Activated CD4-positive, alpha-beta T cell treated with anti-CD3 and anti-CD28 coated beads for 48 hours (primary cell): ENCODE measurements at places on chromosomes 2 and 18.

DNA sequence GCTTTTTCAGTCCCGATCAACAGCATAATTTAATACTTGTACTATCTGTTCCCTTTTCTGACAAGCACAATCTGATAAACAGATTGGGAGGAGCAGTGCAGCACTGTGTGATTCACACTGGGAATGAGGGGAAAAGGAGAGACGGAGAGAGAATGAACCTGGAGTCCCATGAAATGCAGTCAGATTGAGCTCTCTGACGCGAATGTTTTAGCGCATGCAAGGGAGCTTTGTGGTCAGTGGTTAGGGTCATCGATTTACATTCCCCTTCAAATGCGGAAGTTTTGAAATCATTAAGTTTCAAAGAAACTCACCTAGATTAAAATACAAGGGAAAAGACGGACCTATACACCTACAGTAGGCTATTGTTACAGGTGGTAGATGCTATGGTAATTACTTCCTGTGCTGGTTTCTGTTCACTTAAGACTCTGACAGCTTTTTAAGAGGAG, 99.6 kb downstream of the KCTD1 start:
- DNase-seq: no peak

- DNase-seq: no peak
Observed at GRCh38 chr2:102726128-102727087, 35.4 kb upstream of the TMEM182 start.

DNA sequence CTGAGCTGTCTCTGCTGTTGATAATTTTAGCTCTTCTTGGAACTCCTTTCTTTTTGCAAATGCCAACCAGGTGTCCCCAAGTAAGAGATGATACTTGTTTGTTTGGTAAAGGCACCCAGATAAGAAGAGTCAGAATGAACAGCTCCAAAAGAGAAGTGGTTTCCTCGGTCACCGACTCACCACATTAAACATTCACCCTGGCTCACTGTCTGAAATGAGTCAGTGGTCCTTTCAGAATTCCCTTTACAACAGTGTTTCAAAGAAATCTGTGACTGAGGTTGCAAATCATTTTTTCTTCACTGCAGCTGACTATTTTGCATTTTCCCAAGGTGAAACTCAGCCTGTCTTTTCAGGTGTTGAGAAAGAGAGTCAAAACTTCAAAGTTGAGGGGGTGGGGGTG, 16.2 kb upstream of the CXCR4 start:
- peak; percentile 70 for DNase-seq

DNA sequence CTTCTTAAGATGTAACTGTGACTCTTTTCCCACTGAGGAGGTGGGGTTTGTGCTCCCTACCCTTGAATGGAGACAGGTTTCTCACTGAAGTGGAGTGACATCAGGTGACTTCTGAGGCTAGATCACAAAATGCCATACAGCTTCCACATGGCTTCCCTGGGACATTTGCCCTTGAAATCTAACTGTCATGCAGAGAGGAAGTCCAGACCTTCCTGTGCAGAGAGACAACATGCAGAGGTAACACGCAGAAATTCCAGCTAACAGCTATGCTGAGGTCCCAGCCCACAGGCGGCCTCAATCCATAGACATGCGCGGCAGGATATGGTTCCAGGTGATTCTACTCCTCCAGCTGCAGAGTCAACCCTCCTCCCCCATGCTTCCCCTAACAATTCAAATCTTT, 119.0 kb downstream of the TRIB2 start:
- DNase-seq: no peak

DNA sequence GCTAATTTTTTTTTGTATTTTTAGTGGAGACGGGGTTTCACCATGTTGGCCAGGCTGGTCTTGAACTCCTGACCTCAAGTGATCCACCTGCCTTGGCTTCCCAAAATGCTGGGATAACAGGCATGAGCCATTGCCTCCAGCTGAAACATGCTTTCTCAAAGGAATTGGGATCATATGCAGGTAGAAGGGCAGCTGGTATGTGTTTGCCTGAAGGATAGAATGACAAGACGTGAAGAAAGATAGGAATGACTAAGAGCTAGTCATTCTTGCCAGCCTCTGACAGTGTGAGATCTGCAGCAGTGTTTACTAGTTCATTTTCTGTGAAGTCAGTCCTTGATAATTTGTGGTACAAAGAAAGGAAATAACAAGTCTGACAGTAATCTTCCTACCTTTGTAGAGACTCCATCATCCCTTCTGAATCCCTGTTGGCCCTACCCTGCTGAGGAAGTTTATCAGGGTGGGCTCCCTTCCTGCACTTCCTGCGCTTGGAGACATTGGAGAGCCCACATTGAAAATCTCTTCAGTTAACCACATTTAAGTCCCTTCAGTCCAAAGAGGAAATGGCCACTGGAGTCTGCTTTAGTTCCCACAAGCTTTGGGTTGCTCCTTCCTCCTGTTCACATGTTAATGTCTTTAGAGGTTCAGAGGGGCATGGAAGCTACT, 14.7 kb downstream of the CFLAR start:
- peak; percentile 41 for DNase-seq

DNA sequence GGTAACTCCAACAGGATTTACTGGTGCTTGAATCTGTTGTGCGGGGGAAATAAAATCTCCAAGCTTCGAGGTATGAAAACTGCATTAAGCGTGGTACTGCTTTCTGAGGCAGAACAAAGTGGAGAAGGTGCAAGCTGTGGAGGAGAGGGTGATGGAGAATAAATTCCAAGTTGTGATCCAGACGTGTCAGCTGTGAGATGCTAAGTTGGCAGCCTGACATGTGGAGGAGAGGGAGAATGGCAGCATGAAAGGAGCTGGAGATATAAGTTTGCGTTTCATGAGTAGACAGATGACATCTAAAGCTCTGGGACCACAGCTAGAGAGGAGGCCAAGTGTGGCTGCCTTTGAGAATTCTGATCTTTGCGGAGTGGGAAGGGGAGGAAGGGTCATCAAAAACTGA, 411.8 kb downstream of the FBXO15 start:
- DNase-seq: no peak

GRCh38 chr2:222025881-222026271, 272.9 kb downstream of the PAX3 start:
- no peak for DNase-seq

- no peak for DNase-seq
Observed at GRCh38 chr18:10681581-10682367, 155.9 kb downstream of the NAPG start.

DNA sequence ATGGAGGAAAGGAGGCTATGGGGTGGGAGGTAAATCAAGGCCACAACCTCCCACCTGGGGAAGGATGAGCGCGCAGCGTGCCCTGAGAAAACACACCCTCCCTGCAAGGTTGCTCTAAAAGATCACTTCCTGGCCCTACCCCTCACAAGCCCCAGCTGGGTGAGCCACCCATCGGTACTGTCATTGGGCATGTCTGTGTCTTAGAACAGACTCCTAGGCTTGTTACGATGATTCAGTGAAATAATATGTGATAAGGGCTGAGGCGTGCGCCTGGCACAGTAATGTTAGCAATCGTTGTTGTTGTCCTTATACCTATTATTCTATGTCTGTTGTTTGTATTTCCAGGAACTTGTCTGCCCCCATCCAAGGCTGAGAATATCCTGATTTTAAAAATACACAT, 175.1 kb downstream of the ZFP36L2 start:
- peak; percentile 42 for DNase-seq

- no peak for DNase-seq
Observed at GRCh38 chr2:1670636-1671035, 73.7 kb downstream of the PXDN start.

- DNase-seq: no peak
Observed at GRCh38 chr2:144619760-144620159, 99.8 kb upstream of the ZEB2 start.

GRCh38 chr2:119473621-119474370, 42.1 kb downstream of the TMEM37 start:
- DNase-seq: no peak

DNA sequence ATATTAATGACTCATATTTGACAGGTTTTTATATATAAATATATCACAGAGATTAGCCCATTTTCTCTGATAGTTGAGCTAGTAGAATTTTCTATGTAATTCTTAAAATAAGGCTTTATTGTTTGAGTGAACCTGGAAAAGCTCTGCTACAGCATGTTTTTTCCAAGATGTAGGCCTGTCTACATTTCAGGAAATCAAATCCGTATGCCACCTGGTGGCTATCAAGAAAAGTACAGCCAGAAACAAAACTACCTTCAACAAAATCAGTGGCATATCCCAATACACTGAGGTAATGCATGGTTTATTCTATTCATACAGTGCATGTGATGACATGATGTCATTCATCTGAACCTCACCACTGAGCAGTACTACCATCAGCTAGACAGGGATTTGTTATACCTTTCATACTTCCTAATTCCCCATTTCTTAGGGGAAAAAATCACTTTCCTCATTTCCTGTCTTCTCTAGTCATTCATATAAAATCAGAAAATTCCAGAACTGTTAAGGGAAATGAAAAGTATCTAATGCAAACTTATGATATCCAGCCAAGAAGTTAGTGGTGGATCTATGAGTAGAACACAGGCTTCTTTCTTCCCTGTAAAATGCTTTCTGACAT, 310.4 kb upstream of the SYT4 start:
- DNase-seq: no peak

DNA sequence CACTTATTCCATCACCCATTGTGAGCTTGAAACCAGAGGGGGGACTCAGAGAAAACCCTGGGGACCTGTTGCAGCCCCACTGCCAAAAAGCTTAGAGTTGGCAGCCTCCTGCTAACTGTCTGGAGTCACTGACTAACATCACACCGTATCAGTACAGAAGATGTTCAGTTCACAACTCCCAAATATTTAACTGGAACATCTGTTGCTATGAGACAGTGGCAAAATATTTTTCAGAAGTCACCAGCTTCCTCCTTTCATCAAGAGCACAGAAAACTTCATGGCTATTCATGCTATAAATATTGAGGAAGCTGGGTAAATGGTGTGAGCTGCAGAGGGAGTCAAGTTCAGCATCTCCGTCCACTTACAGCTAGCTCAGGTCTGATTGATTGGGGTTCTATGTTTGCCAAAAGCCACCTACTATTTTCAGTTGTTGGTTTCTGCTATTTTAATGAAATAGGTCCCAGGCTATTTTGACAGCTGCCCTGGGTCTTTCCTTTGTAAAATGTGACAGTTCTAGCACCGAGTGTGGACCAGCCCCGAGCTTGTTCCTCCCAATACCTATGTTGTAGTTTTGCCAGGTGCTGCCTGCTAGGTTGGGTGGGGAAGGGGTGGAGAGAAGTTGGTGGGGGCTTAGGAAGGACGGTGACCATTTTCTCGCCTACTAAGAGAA, 9.8 kb downstream of the TUBB6 start:
- no peak for DNase-seq

DNA sequence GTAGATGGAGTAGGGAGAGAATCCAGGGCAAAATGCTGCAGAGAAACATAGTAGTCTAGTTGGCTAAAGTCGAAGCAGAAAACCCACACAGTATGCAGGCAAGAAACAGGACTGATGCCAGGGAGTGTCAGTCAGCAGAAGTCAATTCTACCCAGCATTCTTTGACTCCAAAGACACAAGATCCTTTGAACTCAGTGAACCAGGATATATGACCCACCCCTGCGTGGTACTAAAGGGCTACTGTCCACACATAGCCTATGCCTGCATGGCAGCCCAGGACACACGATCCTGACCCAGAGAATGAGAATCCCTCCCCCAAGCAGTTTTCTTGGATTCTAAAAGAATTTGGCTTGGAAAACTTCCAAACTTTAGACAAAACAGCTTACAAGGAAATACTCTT, 42.5 kb downstream of the ALK start:
- no peak for DNase-seq

DNA sequence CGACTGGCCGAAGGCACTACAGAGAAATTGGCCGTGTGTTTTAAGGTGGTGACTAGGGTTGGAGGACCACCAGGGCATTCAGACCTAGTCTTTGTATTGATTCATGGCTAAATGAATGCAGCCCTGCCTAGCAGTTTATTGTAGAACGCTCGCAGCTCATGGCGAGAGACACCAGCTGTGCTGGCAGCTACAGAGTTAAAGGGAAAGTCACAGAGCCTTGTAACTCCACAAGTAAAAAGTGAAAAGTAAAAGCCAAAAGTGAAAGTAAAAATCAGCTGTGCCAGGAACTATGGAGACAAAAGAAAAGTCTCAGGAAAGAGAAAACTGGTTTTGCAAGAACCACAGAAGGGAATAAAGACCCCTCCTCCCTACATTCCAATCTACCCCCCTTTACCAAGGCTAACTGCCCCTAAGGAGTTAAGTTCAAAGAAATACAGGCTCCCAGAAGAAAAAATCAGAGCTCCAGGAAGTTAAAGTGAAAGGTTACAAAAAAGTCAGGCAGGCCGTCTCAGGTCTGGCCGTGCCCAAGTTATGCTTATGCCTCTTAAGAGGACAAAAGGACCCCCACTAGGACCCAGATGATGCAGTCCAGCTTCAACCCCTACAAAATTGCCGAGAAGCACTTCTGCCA, 46.4 kb upstream of the SELENOI start:
- peak; percentile 29 for DNase-seq

DNA sequence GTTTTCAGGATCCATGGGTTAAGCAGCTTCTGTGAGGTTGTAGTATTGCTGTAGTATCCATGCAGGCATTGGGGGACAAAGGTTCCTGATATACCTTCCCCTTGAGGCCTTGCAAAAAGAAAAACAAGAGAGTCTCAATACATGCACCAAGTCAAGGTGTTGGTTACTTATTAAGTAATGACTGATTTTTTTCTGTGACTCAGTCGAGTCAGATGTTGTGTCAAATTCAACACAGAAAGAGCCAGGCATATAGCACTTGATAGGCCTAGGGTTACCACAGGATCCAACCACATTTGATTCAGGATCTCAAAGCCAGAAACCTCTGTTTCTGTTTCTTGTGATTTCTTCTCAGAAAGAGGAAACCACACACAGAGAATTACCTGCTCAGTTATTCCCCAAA, 24.9 kb upstream of the CD8A start:
- no peak for DNase-seq

DNA sequence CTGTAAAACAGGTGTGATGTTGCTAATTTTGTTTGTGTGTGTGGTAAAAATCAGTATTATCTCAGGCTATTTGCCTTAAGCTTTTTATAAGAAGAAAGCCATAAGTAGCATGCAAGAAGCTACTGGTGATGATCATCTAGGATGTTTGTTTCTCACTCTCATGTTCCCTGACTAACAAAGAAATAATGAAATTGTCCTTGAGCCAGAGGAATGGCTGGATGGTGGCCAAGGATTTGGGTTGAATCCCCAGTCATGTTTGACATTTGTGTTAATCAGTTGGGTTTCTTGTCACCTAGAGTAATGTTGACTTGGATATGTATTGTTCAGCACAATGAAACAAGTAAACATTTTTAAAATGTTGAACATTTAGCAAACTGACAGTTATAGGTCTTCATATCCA, 496.8 kb upstream of the ZEB2 start:
- no peak for DNase-seq

GRCh38 chr2:241350530-241350877, 5.6 kb upstream of the FARP2 start:
- no peak for DNase-seq

GRCh38 chr2:46535360-46535759, 56.0 kb downstream of the TMEM247 start:
- peak; percentile 39 for DNase-seq
